ENCODE measurements at places on chromosomes 13 and 19.

DNA sequence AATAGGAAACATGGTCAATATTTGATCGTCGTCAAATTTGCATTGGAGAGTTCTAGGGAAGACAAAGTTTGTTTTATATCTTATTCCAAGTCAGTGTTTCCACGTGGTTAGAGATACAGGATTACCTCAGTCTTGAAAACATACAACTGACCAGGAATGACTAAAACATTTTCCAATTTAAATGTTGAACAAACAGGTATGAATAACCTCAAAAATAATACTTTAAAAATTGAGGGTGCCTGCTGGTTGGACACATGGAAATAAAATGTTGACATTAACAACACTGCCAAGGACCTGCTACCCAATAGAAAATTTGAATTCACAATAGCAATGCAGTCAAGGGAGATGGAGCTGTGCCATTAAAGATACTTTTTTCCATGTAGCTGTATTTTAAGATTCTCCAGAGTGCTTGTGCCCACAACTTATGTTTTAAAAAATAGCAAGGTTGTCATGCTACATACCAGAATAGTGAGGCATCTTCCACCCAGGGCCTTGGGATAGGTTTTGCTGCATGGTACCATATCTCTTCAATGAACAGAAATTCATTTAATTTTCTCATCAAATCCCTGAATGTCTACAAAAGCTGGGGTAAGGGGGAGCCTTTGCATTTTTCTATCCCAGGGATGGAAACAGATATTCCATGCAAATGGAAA lies 260.8 kb downstream of the EFNB2 start:
- peak; percentile 39 for DNase-seq

DNA sequence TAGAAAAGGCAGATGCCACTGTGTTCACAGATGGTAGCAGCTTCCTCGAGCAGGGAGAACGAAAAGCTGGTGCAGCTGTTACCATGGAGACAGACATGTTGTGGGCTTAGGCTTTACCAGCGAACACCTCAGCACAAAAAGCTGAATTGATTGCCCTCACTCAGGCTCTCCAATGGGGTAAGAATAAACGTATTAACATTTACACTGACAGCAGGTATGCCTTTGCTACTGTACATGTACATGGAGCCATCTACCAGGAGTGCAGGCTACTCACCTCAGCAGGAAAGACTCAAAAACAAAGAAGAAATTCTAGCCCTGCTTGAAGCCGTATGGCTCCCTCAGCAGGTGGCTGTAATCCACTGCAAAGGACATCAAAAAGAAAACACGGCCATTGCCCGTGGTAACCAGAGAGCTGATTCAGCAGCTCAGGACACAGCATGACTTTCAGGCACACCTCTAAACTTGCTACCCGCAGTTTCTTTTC lies 197.7 kb downstream of the ZNF737 start:
- DNase-seq, result no peak

- no peak for DNase-seq
Observed at GRCh38 chr13:40172878-40173277, 493.6 kb downstream of the FOXO1 start.

DNA sequence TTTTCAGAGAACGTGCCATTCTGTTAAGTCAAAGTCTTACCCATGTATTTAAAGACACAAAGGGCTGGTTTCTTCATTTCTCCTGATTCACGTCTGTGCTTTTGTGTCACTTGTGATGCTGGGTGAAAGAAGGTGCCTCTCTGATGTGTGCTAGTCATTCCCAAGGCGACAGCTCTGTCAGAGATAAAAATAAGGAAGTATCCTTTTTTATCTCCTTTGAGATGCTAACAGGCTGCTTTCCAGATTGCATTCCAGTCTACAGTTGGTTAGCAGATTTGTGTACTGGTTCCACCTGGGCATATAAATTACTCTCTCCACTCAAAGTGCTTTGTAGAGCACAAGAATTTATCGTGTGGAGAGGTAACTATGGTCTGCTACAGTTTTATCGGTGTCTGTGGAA lies 33.5 kb upstream of the DCT start:
- DNase-seq, result no peak

DNA sequence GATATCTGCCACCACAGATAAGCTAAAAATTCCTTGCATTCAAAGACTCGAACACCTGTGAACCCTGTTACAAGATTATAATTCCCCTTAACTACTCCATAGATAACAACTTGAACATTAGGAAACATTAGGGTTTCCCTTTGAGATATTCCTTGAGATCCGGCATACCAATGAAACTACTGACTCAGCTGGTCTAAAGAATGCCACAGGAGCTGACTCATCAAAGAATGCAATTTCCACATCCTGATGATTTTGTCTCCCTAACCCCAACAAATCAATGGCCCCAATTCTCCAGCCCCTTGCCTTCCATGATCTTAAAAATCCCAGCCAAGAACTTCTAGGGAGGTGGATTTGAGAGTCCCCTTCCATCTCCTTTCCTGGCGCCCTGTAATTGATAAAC lies 35.6 kb upstream of the ZNF599 start:
- peak; percentile 75 for DNase-seq

DNA sequence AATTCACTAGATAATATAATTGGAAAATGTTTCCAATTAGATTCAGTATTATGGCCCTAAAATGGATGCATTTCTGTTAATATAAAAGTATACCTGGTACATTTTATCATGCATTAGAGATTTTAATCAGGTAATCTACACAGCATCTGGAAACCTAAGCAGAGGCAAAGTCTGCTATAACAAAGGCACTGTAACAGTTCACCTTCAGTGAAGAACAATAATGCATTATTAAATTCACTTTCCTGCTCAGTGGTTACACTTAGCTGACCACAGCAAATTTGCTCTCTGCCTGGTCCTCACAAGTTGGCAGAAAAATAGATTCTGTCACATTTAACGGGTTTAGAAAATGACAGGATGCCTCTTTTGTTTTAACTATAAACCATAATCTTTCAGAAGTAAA lies 326.9 kb downstream of the DACH1 start:
- no peak for DNase-seq

GRCh38 chr13:80339563-80339911 lies 1.4 kb downstream of the SPRY2 start:
- DNase-seq, result peak; percentile 14
